ENCODE measurements at places on chromosomes 12 and 14.

DNA sequence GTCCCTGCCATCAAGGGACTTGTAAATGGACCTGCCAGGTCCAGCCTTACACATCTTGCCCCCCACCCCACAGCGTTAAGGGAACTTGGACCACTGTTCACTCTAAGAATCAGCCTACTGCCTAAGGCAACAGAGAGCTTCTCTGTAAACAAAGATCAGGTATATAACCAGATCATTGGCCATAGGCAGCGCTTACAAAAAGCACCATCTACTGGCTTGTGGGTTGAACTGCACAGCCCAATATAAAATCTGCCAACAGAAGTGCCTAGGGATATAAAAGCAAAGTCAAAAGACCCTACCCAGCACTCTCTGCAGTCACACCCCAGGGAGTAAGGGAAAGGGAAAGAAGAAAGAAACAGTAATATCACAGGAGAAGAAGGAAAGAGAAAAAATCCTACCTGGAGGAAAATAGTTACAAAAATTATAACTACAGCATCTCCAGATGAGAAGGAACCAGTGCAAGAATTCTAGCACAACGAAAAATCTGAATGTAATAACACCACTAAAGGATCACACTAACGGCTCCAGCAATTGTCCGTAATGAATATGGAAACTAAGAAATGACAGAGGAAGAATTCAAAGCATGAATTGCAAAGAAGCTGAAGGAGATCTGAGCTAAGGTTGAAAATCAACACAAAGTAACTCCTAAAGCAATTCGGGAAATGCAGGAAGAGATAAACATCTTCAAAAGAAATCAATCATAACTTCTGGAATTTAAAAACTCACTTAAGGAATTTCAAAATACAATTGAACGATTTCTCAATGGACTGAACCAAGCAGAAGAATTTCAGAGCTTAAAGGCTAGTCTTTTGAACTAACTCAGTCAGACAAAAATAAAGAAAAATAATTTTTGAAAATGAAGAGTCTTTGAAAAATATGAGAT is 95.2 kb upstream of the PCED1B start:
- peak; percentile 55 for DNase-seq

DNA sequence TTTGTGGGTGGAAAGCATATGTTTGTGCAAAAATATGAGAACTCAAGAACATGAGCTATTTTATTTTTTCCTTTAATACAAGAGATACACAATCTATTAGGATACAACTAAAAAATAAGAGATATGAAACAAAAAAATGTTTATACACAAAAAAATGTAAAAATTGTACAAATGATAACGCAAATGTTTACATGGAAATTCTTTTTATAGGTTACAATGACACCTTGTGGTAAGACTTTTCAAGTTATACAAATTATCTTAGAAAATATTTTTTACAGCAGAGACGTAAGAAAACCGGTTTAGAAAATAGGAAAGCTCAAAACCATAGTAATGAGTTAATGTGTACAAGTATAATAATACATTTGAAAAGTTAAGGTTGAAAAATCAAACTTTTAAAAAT is 25.5 kb downstream of the CEP83 start:
- DNase-seq: no peak

DNA sequence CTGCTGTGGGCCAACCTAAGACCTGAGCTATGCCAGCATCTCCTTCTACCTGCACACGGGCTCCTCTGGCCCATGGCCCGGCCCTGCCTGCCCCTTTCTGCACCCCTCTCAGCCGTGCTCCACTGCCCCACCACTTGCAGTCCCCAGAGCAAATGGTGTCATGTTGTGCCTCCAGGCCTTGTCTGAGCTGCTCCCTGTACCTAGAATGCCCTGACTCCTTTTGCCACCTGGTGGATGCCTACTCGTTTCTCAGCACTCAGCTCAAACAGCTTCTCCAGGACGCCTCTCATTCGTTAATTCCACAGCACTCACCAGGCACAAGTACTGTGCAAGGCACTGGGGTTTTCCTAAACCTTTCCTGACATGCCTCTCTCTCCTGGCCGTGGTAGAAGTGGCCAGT is 63.2 kb upstream of the PNMA1 start:
- DNase-seq: no peak

DNA sequence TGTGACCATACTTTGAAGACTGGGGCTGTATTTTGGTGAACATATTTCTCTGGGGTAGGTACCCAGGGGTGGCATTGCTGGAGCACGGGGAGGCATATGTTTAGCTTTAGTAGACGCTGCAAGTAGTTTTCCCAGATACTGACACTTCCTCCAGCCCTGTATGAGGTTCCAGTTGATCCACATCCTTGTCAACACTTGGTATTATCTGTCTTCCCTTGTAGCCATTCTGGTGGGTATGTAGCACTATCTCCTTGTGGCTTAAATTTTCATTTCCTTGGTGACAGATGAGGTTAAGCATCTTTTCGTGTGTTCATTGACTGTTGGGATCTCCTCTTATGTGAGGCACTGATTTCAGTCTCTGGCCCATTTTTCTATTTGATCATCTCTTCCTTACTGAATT is 179.1 kb downstream of the PHETA1 start:
- no peak for DNase-seq

DNA sequence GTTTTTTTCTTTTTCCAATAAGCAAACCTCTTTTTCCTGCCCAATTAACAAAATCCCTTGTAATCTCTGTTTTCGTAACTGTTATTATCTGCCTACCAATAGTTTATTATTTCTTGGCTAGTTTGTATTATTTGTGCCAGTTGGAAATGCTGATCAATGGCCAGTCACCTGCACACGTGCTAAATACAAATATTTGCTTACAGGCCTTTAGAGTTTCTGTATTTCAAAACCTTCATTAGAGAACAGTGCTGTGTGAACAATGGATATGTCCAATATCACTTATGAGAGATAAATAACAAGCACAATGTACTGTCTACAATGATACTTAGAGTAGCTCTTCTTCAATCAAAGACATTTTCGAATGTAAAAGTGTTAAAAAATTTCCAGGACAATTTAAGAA is 10.8 kb upstream of the DYRK2 start:
- no peak for DNase-seq

GRCh38 chr14:80784820-80785219 is 156.7 kb downstream of the CEP128 start:
- peak; percentile 17 for DNase-seq
